Right lobe of liver (tissue), 6 donors: ENCODE measurements at places on chromosomes 11 and 22. TPM values are rescaled to one million over a fixed set of nuclear protein-coding genes. Genes with fewer than 3 reads are reported as not detected.

Gene SYT8
- not detected for total RNA-seq

Gene APOL6
- total RNA-seq = 37.9 TPM

Gene PRG3
- not detected for total RNA-seq

Gene SEC14L6
- 0.39 TPM for total RNA-seq

Gene CFAP300
- not detected for total RNA-seq

GRCh38 chr11:128749974-128750373 is 56.1 kb downstream of the FLI1 start:
- no peak for DNase-seq

DNA sequence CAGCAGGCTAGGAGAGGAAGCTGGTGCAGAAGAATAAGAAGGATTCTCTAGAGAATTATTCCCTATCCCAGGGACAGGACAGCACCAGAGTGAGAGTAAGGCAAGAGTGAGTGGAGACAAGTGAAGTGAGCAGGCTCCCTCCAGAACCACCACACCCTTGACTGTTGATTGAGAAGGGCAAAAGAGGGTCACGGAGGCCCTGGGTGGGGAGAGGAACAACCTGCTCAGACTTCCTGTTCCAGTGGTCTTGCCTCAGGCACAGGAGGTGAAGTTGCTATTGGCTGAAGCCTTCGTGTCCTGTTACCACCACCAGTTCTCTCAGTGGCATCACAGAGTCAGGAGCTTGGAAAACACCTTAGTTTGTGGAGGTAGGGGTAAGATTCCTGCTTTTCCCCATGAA is 51.7 kb upstream of the CCDC89 start:
- DNase-seq = no peak

DNA sequence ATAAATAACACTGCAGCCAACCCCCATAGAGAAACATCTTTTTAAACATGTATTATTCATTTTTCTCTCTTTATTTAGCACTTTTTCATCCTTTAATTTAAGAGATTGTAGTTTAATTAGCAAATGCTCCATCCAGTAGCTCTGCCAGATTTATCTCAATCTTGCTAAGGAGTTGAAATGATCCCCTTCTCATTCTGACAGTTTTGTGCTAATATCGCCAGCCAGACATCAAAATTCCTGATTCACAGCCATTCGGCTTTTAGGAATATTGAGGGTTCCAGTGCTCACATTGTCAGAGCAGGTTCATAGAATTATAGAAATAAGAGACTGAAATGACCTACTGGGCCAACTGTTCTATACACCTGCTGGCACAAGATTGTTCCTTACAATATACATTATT is 77.8 kb downstream of the CASP12 start:
- no peak for DNase-seq

GRCh38 chr11:70500076-70500847 is 101.9 kb downstream of the CTTN start:
- DNase-seq = peak; percentile 10

GRCh38 chr11:78181185-78181584 is 7.2 kb downstream of the KCTD21 start:
- no peak for DNase-seq

DNA sequence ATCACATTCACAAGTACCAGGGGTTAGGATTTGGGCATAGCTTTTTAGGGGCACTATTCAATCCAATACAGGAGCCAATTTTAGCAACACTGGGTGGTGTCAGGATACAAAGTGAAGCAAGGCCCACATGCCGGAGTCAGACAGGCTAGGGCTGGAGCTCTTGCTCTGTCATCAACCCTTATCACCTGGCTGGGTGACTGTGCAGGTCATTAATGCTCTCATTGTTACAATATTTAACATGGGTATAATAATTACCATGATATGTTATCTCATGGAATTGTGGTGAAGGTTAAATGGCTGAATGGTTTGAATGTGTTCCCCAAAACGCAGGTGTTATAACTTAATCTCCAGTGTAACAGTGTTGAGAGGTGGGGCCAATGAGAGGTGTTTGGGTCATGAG is 143.3 kb upstream of the THY1 start:
- no peak for DNase-seq

DNA sequence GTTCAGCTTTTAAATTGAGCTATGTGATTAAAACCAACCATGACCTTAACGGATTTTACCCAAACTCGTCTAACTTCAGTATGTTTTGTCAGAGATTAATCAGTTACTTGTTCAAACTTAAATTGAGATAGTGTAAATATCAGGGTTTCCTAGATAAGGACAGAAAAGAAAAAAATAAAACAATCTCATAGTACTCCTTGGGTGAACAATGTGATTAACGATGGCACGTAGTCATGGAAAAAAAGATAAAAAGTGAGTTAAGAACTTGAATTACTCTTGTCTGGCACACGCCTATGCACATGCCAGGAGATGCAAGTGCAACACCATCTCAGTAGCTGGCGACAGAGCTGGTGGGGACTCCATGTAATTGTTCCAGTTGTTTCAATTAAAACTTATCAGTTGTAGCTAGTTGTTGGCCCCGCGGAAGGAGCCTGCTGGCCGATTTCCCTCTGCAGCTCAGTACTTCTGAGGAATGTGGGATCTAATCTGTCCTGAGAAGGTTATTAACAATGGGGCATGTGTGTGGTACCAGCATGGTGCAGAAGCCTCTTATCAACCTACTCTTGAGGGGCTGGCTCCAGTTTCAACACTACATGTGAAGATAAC is 3.0 kb downstream of the RASSF10 start:
- DNase-seq = no peak

- no peak for DNase-seq
Observed at GRCh38 chr11:134512571-134513538, 100.8 kb upstream of the B3GAT1 start.

- DNase-seq = peak; percentile 70
Observed at GRCh38 chr11:6703247-6704063, 20.3 kb upstream of the MRPL17 start.

- DNase-seq = peak; percentile 37
Observed at GRCh38 chr11:64619811-64620380, 28.9 kb downstream of the SLC22A12 start.

- DNase-seq = no peak
Observed at GRCh38 chr11:135033540-135033939, 621.5 kb upstream of the B3GAT1 start.

DNA sequence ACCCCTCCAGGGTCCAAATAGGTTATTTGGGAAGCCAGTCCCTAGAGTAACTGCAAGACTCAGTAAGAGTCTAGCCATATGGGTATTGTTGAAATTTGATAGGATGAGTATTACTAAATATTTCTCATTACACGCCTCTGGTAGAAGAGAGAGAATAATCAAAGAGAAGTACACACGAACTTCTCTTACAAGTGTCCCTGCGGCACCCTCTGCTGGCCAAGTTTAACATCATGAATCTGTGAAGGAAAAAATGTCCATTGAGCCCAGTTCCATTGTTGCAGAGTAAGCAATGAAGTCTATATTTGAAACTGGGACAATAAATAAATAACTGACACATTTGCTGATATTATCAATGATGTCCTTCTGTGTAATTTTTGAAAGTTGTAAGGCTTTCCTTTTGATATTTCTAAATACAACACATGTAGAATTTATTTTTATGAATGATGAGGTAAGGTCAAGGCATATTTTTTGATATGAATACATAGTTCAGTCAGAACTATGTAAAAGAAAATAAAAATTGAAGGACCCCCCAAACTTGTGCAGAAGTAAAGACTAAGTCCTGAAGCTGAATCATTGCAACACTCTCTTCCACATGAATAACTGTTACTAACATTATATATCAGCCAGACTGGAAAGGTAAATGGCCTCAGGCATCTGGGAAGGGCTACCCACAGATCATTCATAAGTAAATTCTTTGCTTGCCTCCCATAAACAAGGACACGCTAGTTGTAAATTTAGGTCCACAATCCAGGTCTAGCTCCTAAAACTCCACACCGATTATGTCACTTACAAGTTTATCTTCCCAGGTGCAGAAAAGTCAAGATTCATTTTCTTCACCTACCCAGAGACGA is 10.0 kb downstream of the OR51L1 start:
- peak; percentile 49 for DNase-seq

DNA sequence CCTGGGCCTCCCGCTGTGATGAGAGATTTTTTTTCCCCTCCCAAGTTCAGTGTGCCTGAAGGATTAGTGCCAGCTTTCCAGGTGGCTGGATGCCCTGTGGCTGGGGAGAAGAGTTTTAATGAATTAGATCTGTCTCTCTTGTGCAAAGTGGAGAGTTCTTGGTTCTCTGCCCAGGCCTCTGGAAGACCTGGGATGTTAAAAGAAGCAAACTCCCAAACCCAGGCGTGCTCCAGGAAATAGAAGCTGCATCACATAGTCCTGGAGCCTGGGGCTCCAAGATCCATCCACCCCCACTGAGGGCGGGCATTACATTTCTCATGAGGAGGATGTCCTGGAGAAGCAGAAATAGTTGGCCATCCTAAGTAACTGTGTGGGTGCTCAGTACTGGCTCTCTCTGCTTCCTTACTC is 30.6 kb downstream of the SDHAF2 start:
- no peak for DNase-seq

- DNase-seq = no peak
Observed at GRCh38 chr11:66006134-66006890, 4.0 kb downstream of the BANF1 start.

DNA sequence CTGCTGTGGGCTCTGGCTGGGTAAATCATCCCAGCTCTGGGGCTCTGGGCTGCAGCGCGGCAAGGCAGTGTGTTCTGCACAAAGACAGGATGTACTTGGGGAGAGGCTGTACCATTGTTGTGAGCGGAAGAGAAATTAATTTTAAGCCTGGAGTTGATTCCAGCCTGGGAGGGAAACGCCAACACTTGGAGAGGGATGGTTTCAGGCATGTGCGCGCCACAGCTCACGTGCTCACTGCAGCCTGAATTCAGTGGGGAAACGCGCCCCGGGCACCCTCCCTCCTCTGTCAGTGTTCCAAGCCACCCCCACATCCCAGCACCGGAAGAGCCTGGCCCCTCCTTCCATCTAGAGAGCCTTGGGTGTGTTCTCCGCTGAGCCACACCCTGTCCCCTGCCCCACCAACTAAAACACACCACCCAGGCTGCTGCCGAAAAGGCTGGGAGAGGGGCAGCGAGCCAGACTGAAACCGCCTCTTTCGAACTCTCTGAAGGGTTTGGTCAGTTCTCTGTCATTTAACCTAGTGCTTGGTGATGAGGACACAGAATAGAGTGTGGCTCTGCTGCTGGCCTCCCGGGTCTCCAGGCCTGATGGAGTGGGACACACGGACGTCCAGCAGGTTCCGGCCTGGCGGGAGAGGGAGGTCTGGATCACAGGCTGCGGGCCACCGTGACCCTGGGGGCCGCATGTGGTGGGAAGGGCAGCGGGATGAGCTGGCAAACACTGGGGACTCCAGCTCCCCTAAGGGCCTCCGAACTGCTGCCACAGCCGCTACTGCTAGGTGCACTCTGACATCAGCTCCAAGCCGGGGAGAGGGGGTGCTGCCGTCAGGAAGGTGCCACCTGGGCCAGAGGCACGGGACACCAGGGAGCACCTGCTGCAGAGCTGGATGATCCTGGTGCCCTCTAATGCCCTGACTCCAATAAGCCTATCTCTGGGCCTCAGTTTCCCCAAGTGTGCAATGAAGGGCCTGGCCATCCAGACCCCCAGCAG is 230.8 kb downstream of the CTTN start:
- DNase-seq = no peak

GRCh38 chr11:75532200-75533048 is 6.7 kb upstream of the GDPD5 start:
- DNase-seq = peak; percentile 61

DNA sequence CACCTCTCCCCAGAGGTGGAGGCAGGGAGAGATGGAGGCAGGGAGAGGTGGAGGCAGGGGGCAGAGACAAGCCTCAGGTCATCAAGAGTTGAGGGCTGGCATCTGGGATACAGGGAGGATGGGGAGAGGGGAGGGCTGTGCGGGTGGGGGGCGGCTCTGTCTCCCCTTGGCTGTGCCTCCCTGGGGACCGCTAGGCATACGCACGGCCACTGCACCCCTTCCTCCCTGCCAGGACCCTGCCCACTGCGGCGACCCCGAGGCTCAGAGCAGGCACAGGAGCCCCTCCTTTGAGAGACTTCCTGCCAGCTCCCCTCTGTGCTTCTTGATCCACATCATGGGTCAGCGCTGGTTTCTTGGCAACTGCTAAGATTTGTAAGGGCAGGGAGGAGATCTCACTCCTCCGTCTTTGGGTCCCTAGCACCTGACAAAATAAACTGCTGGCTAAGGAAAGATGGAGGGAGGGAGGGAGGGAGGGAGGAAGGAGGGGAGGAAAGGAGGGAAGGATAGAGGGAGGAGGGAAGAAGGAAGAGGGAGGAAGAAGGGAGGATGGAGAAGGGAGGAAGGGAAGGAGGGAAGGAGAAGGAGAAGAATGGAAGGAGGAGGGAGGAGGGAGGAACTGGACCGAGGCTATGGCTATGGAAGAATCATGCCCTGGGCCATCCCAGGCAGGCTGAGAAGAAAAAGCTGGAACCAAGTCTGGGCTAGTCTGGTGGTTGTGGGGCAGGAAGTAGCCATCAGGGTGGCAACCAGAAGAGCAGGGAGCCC is 18.5 kb downstream of the PRR33 start:
- no peak for DNase-seq

GRCh38 chr11:17443926-17444690 is 32.5 kb downstream of the ABCC8 start:
- no peak for DNase-seq

GRCh38 chr11:16000065-16000464 is 356.3 kb downstream of the SOX6 start:
- no peak for DNase-seq

- no peak for DNase-seq
Observed at GRCh38 chr22:25702571-25703167, 39.3 kb upstream of the MYO18B start.

GRCh38 chr11:132202621-132203020 is 832.2 kb downstream of the NTM start:
- no peak for DNase-seq

DNA sequence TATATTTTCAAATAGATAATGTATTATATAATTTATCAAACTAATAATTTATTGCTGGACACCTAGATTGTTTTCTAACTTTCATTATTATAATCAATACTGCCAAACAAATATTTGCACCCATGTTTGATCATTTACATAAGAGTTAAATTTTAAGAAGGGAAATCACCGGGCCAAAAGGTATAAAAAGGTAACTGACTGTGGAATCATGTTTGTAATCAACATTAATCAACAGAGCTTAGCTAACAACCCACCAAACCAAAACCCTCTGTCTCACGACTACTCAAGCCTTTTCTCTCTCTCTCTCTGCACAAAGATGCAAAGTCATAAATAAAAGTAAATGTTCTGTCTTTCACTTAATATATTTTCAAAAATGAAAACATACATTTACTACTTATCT is 14.8 kb downstream of the LPXN start:
- DNase-seq = no peak

- DNase-seq = no peak
Observed at GRCh38 chr22:31566484-31566883, 70.1 kb downstream of the SFI1 start.
